Stimulated activated CD8-positive, alpha-beta memory T cell treated with anti-CD3 and anti-CD28 coated beads, Interleukin-7, amount 100 ng/mL, for 1 hour (primary cell): ENCODE measurements at places on chromosomes 12 and 14.

DNA sequence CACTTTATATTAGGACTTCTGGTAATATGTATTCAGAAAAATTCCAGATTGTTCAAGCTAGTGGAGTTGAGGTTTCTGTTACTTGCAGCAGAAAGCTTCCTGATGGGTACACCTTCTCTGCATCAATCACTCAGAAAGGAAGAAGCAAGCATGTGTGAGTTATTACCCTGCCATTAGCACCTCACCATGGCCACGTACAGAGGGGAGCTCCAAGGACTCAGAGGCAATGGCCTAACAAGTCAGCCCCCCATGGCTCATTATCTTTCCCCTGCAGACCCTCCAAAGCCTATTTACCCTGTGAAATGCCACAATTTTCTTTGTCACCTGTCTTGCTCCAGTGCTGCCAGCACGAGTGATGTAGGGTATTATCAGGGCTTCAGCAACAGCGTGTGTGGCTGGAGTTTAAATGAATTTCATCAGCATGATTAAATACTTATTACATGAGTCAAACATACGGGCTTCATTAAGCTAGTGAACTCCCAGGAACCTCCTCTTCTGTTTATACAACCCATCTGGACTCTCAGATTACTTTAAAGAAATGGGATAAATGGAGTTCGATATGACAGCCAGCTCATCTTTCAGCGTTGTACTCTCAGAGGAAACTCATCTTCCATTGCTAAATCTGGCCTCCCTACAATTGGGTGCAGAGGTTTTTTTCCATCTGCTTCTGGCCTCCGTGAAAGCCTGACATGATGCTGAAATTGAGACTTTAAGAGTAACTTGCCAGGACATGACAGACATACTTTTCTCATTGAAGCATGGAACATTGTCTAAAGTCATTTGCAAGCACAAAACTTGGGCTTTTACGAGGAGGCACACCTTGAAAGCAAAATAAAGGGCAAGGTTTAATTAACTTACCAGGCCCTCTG lies 135.9 kb downstream of the TMEM30B start:
- no peak for DNase-seq

- no peak for DNase-seq
Observed at GRCh38 chr12:128612150-128612850, 211.5 kb downstream of the SLC15A4 start.

DNA sequence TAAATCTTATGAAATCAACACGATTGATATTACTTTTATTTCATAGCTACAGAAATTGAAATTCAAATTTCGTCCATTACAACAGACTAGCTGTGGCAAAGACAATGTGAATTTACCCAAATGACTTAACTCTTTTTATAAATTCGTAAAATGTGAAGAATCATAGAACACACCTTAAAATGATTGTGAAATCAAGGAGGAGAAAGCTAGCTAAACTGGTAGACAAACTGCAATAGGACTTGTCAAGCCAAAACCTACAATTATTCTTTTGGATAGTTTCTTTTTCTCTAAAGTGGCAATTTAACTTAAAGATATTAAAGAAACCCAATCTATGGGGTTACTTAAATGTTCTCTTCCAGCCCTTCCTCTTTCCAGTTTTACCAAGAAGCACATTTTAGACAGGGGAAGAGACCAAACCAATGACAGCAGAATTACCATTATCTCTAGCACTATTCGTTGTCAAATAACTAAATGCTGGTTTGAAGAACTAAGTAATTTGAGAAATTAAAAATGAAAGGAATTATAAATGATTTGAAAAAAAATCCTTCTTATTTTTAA lies 807 bp upstream of the SLC16A7 start:
- DNase-seq: no peak

GRCh38 chr12:7351177-7351576 lies 47.3 kb downstream of the ACSM4 start:
- no peak for DNase-seq

DNA sequence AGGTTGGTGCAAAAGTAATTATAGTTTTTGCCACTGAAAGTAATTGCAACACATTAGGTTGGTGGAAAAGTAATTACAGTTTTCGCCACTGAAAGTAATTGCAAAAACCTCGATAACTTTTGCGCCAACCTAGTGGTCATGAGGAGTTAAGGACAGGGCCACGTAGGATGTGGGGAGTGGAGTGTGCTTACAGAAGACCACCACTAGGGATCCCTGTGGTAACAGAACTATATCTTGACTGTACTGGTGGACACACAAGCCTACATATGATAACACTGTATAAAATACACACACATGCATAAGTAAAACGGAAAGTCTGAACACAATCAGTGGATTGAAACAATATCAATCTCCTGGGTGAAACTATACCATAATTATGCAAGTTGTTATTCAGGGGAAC lies 187.4 kb upstream of the ABCD2 start:
- DNase-seq: no peak

DNA sequence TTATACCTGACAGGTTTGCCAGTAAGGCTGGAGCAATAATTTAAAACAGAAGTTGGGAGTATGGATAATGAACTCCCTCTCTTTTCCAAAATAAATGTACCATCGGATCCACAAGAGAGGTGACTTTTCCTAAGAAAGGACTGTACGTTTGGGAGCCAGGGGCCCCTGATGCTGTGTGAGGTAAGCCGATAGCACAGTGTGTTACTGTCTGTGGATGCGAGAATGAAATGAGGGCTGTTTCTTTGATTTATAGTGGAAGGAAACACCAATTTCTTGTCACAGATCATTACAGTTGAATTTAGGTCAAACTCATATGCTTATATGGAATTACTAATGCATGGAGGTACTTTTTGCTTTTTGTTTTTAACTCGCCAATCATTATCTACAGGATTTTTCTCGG lies 147.7 kb downstream of the ZNF664 start:
- no peak for DNase-seq

DNA sequence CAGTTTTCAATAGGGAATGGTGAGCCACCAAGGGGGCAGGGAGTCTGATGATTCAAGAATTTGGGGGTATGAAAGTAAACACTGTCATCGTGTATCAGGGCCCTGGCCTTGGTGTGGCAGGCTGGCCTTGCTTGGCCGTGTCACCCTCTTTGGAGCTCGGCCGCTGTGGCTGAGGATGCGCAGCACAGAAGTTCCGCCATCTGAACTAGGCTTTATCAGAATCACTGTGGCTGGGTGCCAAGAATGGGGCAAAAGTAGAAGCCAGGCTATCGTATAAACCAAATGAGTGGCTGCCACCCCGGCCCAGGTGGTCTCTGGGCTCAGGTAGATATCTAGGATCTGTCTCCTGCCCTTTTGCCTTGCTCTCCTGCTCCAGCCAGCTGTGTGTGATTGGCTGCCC lies 137.4 kb downstream of the PAPOLA start:
- DNase-seq: no peak

DNA sequence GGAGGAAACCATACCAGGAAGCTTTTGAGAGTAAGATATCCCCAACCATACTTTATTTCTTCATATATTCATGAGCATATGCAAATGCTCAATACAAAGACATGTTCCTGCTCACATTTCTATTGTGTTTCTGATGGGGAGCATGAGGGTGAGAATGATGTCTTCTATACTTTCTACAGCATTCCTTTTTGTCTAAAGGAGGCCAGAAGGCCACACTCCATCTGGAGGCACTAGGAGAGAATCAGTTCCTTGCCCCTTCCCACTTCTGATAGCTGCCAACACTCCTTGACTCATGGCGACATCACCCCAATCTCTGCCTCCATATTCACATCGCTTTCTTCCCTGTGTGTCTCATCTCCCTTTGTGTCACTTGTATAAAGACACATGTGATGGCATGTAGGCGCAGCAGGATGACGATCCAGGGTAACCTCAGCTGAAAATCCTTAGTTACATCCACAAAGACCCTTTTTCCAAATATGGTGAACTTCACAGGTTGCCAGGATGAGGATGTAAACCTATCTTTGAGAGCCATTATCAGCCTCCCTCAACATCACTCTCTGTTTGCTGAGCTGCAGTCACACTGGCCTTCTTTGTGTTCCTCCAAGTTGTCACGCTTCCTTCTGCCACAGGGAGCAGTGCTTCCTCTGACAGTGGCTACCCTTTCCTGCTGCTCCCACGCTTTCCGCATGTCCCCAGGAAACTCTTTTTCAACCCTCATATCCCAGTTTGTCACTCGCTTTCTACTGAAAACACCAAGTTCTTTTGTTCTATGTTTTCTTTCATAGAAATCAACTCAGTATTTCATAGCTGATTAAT lies 96.9 kb downstream of the STXBP6 start:
- no peak for DNase-seq

DNA sequence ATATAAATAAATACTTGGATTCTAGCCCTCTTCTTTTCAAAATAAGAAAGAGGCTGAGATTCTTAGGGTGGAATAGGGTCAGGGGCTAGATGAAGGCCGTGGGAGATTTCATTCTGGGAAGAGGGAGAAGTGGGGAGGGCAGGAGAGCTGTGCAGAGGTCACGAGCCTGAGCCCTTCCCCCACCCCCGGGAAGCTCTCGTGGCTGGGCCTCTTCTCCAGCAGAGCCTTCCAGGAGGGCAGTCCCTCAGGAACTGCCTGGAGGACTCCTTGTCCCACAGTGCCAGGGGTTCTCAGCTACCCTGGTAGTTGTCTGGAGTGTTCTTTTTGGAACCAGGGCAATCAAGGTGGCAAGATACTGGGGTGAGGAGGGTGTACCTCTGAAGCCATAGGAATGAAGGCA lies 94.0 kb downstream of the ESR2 start:
- DNase-seq: no peak

- DNase-seq: no peak
Observed at GRCh38 chr14:52069307-52070050, 620 bp upstream of the NID2 start.

- DNase-seq: no peak
Observed at GRCh38 chr12:51183816-51184215, 10.9 kb upstream of the TFCP2 start.

DNA sequence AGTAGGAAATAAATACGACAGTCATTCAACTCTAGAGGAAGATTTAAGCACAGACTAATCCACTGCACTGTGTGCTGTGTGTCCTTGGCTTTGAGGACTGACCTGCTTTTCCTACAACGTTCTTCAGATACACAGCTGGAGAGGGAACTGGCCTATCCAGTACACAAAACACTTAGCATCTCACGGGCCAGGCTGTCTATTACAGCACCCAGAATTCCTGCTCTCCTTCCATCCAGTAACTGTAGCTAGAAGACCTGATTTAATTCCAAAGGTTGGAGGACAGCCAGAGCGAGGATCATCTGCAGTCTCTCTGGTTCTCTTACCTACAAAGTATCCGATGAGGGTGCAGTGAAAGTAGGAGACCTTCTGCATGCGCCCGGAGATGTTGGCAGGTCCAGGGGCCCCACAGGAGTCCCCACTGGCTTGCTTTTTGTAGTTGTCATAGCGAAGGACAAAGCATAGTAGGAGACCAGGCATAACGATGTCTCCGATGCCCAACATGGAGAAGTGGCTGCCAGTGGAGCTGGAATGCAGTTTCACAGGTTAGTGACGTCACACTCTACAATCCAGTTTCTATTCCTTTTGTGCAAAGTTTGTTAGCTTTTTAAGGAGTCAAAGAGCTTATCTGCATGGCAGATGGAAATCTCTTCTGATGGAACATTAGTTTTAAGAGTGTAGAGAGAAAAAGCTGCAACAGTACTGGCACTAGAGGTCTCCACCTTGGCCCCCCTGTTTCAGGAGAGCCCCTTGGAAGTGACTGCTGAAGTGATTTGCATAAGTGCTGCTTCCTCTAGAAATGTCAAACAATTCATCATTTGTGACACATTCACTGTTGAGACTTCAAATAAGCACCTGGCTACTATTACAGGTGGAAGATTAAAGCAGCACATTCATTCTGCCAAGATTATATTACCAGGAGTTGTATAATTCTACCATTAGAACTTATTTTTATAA lies 41.7 kb downstream of the ACADS start:
- no peak for DNase-seq

GRCh38 chr12:27285403-27285802 lies 41.3 kb downstream of the STK38L start:
- no peak for DNase-seq

DNA sequence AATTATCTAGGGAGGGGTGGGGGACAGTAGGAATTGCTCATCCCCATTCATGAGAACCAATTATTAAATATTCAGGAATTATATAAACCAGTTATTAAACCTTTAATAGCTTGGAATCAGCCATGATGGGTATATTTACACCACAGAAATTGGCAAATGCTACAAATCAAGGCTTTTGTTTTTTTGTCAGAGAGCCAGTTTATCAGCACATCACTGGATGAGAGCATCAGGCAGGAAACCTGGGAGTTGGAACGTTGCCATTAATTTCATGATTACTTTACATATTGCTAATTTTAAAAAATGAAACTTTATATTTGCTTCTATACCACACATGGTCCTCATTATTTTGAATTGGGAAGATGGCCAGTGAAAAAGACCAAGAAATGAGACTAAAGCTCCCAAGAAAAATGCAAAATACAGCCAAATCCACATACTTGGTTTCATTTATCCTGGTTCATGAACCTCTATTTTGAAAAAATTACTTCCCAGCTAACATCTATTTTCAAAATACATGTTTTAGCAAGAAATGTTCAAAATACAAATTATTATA lies 48.4 kb downstream of the ATL1 start:
- DNase-seq: no peak

- DNase-seq: no peak
Observed at GRCh38 chr14:74685056-74685455, 27.8 kb downstream of the AREL1 start.

DNA sequence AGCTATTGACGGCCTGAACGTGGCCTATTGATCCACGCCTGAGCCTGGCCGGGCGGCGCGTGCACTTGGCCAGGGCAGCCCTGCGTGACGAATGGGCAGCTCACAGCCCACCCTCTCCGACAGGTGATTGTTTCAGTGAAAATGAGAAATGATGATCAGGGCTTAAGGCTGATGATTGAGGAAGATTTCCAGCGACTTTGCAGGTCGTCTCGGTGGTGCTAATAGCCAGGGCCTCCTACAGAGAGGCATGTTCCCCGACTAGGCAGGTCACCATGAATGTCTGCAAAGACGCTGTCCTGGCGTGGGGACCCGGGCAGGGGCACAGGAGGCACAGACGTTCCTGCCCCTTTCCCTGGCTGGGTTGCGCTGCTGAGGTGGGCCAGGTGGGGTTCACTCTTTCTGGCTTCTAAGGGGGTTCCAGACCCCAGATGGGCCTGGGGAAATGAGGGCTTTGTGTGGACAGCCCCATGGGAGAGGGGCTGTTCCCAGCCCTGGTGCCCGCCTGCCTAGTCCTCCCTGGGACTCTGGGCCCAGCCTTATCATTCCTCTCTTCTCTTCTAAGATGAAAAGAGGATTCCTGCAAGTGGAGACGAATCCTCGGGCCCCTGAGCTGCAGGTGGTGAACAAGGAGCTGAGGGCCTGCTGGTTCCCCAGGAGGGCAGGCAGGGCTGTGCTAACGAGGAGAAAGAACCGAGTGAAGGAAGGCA lies 157.4 kb downstream of the KIF26A start:
- DNase-seq: no peak
